Activated CD4-positive, alpha-beta T cell treated with anti-CD3 and anti-CD28 coated beads for 1 hour (primary cell): ENCODE measurements at places on chromosomes 3 and 15.

GRCh38 chr3:14369675-14370669 is 32.4 kb upstream of the SLC6A6 start:
- no peak for DNase-seq

GRCh38 chr3:115272036-115272824 is 125.1 kb upstream of the ZBTB20 start:
- DNase-seq: no peak

- no peak for DNase-seq
Measured at GRCh38 chr3:124529826-124530571, 200.3 kb upstream of the UMPS start.

DNA sequence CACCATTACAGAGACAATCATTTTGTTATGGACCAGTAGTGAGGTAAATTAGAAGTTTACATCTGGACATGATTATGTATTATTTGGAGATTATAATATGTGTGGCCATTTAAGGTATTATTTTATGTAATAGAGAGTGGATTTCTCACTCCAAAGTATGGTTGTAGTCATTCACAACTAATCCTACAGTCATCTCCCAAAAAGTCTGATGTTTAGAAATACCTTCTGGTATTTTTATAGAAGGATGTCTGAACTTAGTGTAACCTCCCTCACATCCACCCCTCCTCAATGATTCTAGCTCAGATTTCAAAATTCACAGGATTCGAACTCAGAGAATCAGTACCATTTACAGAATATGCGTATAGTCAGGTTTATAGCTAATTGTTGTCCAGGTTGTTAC is 346.6 kb upstream of the MEIS2 start:
- DNase-seq: no peak

DNA sequence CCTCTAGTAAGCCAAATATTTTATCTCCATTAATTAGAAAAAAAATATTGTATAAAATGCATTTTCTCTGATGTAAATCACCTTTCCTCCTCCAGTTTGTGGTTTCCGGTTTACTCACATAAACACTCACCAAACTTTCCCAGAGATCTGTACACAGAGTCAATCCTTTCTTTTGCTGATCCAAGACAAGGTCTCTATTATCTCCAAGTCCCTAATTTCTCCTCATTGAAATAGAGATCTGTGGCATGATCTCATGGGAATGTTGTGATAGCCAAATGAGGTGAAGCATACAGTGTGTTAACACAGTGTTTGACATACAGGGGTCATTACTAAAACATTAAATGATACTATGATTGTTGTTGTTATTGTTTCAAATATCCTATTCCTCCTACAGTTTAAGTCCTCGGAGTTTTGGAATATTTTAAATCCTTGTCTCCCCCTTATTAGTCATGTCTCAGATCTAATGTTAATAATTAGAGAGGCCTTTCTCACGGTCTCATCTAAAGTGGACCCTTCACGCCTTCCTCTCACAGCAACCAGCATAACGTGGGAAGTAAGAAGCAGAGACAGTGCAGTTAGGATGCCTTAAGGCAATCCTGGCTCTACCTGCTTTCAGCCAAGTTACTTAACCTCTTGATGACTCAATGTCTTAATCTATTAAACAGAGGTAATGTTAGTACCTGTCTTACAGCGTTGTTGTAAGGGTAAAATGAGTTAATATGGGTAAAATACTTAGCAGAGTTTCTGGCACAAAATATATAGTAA is 333.3 kb downstream of the GRM7 start:
- no peak for DNase-seq

DNA sequence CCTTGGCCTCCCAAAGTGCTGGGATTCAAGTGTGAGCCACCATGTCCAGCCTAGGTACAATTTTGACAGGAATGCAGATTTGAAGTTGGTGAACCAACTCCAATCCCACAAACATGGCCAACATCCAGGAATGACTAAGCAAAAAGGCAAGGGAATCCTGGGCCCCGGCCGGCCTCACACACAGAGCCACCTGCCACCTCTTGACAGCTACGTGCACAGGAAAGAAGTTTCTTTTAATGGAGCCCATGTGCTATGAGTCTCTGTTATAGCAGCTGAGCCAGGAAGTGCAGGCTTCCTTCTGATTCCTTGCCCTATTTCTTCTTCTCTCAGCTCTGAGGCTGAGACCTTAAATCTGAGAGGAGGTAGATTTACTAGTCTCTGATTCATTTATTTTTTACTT is 8.8 kb downstream of the TMEM40 start:
- DNase-seq: no peak
